ENCODE measurements at places on chromosomes 7 and 10. TPM values are rescaled to one million over a fixed set of nuclear protein-coding genes. Genes with fewer than 3 reads are reported as not detected.

Gene TMEM26
- total RNA-seq: 1.5 TPM

DNA sequence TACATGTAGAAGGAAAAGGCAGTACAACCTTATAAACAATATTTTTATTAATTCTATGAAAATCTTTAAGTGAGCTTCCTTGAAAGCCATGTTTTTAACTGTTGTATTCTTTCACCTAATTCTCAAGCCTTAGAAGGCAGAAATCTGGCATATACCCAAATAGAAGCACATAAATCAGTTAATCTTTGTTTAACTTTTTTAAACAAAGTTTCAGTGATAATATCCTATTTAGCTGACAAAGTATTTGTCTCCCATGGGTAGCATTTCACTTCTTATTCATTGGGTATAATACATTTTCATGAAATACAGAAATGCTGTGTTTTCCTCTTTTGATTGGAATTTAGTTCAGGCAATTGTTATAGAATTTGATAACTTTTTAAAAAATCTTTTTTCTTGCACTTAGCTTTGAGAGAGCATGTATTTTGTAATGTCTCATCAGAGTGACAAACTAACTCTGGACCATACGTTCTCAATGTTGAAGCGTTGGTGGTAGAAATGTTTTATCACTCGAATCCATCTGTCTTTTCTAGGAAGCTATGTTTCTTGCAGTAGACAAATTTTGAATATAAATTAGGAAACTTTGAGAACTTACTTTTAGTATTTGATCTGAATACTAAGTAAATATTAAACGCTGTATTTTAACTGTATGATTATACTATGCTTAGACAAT lies 78.1 kb downstream of the CREM start:
- DNase-seq: no peak

GRCh38 chr7:129664029-129665012 lies 52.8 kb downstream of the NRF1 start:
- peak; percentile 69 for DNase-seq

- no peak for DNase-seq
Measured at GRCh38 chr7:100629117-100629716, 12.1 kb downstream of the TFR2 start.

DNA sequence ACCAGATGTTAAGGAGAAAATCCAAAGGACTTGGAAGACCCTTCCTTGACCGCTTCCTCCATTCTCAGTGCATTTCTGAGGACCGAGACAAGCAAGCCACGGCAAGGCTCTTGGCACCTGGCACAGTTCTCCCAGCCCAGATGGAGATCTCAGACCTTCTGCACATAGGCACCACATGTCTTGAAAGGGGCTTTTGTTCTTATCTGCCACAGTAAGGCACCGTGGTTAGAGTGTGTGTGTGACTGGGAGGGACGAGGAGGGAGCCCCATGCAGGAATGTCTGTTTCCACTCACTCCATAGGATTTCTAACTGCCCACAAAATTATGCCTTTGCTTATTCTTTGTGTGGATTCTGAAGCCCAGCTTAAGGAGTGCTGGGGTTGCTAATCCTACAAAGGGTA lies 10.3 kb upstream of the WDR86 start:
- peak; percentile 47 for DNase-seq

DNA sequence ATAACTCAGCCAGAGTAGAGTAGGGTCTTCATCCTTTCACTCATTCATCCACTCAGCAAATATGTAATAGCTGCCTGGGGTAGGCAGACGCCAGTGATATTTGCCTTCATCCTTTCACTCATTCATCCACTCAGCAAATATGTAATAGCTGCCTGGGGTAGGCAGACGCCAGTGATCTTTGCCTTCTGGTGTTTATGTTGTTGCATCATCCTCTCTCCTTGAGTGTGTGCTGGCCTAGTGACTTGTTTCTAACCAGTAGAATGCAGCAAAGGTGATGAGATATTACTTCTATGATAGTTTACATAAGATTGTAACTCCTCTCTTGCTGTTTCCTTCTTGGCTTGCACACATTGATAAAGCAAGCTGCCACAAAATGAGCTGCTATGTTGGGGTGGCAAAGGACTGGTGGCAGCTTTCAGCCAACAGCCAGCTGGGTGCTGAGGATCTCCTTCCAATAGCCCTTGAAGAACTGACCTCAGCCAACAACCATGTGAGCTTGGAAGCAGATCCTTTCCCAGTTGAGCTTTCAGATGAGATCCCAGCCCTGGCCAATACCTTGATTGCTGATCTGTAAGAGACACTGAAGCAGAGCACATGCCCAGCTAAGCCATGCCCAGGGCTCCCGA lies 23.2 kb upstream of the MTPN start:
- peak; percentile 15 for DNase-seq

DNA sequence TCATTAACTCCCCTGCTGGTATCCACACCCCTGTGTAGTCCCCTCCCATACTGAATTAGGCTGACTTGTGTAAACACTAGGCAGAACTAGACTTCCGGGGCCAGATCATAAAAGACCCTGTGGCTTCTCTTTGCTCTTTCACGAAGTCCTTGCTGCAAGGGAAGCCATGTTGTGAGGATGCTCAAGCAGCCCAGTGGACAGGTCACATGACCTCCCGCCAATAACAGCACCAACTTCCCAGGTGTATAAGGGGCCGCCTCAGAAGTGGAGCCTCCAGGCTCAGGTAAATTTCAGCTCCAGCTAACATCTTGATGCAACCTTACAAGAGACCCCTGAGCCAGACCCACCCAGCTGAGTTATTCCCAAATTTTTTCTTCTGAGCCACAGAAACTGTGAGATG lies 11.3 kb upstream of the FOXK1 start:
- DNase-seq: no peak

GRCh38 chr10:49037187-49037586 lies 78.1 kb downstream of the VSTM4 start:
- DNase-seq: peak; percentile 93

DNA sequence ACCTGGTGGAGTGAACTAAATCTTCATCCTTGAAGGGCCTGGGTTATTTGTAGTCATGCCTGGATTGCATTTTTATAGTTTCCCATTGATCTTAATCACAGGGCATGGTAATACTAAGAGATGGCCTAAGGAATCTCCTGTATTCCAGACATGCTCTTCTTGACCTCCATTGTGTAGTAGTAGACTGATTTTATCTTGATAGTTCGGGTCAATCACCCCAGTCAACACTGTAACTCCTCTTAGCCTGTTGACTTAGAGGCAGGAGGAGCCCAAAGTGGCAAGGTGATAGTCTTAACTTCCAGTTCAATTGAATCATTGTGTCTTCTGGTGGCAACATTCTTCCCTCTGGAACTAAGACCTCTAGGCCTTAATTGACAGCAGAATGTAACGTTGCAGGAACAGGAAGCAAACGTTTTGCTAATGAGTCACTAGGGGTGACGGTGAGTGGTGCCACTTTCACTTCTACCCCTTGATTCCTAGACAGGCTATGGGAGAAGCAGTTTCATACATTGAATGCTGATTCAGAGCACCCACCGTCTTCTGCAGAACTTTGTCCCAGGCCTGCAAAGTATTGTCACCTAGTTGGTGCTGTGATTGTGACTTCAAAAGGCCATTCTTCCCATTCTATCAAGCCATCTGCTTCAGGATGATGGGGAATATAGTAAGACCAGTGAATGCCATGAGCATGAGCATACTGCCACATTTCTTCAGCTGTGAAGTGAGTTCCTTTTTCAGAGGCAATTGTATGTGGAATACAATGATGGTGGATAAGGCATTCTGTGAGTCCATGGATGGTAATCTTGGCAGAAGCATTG lies 24.0 kb upstream of the PAPSS2 start:
- peak; percentile 85 for DNase-seq

DNA sequence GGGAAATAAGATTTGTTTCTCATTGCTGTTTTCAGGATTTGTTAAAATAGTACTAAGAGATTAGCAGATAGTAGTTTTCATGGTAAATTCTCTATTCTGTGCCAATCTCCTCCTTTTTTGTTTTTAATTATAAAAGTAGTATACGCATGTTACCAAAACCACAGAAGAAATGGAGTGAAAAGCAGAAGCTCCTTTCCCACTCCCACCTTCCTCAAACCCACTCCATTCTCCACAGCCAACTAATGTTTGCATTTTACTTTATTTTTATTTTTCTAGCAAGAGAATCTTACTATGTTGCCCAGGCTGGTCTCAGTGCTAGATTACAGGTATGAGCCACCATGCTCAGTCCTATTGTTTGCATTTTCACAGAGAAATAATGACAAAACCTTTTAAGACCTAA lies 4.5 kb upstream of the LRMDA start:
- no peak for DNase-seq

DNA sequence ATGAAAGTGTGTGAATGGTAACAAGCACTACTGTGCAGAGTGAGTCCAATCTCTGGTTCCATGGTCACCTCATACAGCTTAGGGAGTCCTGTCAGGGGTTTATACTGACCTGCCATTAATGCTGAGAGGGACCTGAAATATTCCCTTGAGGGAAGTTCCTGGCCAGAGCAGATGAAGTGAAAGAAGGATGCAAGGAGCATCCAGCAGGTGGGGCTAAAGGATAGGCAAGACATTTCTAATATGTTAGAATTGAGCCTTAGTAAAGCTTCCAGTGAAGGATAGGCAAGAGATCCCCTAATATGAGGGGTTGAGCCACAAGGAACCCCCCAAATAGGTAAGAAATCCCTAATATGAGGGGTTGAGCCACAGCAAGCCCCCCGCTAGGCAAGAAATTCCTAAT lies 25.5 kb upstream of the FAM221A start:
- DNase-seq: peak; percentile 37

Gene DYNC1I1
- 0.17 TPM for total RNA-seq

DNA sequence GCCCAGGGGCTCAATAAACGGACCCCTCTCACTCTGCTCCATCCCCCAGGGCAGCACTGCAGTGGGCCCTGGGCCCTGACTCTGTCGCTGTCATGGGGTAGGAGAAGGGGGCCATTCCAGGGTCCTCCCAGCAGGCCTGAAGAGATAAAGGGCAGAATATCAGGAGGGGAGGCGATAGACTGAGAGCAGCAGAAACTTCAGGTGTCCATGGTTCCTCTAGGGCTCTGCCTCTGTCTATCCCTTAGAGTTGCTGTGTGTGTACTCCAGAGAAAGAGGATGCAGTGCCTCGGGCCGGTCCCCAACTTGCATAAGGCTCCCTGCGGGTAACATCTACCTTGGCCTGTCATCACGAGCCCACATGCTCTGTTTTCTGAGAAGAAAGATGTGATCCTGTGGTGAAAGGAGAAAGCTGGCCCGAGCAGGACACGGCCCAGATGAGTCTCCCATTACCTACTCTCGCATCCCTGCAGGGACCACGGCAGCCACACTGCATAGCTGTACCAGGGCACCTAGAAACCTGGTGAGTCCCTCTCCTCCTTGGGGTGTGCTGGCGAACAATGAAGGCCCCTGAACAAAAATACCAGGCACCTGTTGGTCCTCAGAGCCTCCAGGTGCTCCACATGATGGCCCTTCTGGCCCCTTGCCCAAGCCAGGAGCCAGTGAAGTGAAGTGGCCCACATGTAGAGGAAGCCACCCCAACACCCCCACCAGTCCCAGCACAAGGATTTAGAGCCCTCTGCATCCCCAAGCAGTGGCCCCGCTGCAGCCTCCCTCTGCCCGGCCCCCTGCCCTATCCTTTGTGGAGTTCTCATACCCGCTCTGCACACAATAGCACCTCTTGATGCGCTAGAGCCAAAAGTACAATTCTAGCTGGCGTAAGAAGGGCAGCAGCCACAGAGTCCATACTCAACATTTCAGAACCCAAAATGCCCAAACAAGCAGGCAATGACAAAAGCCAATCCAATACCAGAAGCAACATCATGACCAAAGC lies 106.8 kb downstream of the ARHGAP22 start:
- DNase-seq: no peak

GRCh38 chr7:156772725-156773124 lies 120.3 kb downstream of the LMBR1 start:
- DNase-seq: no peak

Gene ZNF438
- total RNA-seq: 3.9 TPM

- peak; percentile 21 for DNase-seq
Measured at GRCh38 chr7:149714910-149715471, 58.4 kb downstream of the ZNF467 start.

Gene NRCAM
- total RNA-seq: 2.1 TPM

- DNase-seq: peak; percentile 20
Measured at GRCh38 chr7:88337572-88337971, 30.9 kb upstream of the STEAP4 start.

GRCh38 chr10:71366690-71367089 lies 30.0 kb upstream of the CDH23 start:
- DNase-seq: no peak

Gene EGR2
- total RNA-seq: 2.1 TPM

Gene MAT1A
- not detected for total RNA-seq

Gene VAX1
- total RNA-seq: not detected

DNA sequence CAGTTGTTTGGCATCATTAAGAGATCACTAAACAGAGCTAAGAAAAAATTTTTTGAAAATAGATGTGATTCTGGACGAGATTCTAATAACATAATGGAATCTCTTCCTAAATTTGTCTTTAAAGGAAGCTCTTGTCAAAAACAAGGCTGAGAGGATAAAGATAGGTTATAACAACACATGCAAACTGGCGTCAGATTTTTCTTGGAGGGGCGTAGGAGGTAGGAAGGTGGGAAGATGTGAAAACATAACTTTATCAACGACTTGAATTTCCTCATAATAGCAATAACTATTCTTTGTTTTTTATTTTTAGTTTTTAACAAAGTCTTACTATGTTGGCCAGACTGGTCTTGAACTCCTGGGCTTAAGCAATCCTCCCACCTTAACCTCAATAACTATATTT lies 31.8 kb upstream of the JCAD start:
- no peak for DNase-seq

- no peak for DNase-seq
Measured at GRCh38 chr10:59960751-59961150, 54.4 kb upstream of the CCDC6 start.

GRCh38 chr10:108848046-108848445 lies 1075.3 kb downstream of the XPNPEP1 start:
- peak; percentile 5 for DNase-seq

GRCh38 chr10:60781661-60782060 lies 3.4 kb downstream of the CDK1 start:
- DNase-seq: no peak

Gene GIMAP5
- total RNA-seq: not detected

GRCh38 chr10:43265799-43266721 lies 805 bp downstream of the RASGEF1A start:
- no peak for DNase-seq

- DNase-seq: no peak
Measured at GRCh38 chr7:149373089-149373488, 87.8 kb downstream of the ZNF777 start.

Gene AMPH
- 3.6 TPM for total RNA-seq

DNA sequence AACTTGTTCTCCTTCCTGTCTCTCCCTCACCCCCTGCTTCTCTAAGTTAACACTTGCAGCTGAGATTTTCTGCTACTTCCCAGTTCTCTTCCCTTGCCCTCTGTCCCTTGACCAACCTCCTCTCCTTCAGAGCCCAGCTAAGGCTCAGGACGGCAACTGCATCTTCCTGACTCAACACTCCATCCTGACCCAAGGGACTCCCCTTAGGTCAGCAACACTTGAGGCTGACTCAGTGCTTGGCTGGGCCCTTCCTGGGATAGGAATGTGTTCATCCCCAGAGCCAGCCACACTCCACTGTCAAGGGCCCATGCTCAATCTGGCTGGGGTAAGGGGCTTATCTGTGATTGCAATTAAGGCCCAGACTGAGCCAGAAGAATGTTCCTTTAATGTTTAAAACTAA lies 3.4 kb downstream of the CALHM2 start:
- peak; percentile 79 for DNase-seq

Gene GATAD1
- total RNA-seq: 25.9 TPM

Gene MMD2
- not detected for total RNA-seq

- no peak for DNase-seq
Measured at GRCh38 chr10:128096486-128097199, 29.6 kb downstream of the MKI67 start.

Measured in fibroblast of lung (primary cell).